ENCODE measurements at places on chromosomes 7 and 10. TPM values are rescaled to one million over a fixed set of nuclear protein-coding genes. Genes with fewer than 3 reads are reported as not detected.

SLC35G1 gene
- total RNA-seq, result 8.7 TPM

DKK1 gene
- total RNA-seq, result 538 TPM

PNPLA8 gene
- total RNA-seq, result 18.1 TPM

SUN1 gene
- total RNA-seq, result 93.6 TPM

TLX1 gene
- total RNA-seq, result not detected

EGR2 gene
- total RNA-seq, result 0.33 TPM

HECW1 gene
- total RNA-seq, result 15.7 TPM

ASB15 gene
- total RNA-seq, result not detected
